T-cell (primary cell): ENCODE measurements at places on chromosomes 16 and 17. TPM values are rescaled to one million over a fixed set of nuclear protein-coding genes. Genes with fewer than 3 reads are reported as not detected.

DNA sequence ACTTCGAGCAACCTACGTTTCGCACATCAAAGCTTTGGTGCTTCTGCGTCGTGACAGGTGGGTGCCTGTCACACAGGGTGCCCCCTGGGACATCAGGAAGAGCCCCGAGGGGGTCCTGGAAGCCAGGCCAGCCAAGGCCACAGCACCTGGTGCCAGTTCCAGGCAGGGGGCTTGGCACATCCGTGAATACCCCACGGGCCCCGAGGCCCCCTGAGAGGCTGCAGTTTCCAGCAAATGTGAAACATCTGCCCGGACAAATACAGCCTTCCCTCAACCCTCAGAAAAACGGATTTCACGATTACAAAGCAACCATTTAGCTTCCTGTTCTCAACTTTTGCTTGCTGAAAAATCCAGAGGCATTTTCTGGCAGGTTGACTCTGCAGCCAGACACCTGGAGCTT, 109.3 kb upstream of the METRNL start:
- DNase-seq, result no peak
- peaks cover 6% of the 10 kb centered on the region for H3K4me1 ChIP-seq
- no peak overlapping the region for H3K4me3 ChIP-seq
- H3K27me3 ChIP-seq, result peaks cover 3% of the 10 kb centered on the region
- H3K27ac ChIP-seq, result no peak overlapping the region

DNA sequence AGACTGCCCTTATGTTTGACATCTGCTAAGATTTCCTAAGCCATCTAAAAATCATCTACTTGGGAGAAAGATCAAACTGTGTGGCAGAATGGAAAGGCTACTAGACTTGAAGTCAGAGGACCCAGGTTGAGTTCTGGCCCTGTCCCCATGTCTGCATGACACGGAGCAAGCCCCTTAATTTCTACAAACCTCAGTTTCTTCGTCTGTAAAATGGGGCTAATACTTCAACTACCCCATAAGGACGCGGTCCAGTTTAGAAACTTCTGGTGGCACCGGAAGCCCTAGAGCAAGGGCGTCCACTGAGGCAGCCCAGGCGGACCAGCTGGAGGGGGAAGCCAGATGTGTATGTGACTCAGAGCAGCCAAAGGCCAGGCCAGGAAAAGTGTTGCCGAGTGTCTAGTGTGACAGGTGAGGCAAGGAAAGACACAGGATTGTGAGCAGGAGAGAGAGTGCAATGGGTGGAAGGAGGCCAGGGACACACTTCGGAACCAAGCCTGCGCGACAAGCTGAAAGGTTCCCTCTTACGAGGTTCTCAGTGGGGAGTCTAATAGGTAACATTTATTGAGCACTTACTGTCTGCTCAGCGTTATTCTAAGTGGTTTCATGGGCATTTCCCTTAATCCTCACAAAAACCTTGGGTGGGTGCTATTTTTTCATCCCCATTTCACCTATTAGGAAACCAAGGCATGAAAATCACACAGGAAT, 17.8 kb upstream of the PITPNM3 start:
- no peaks in the 10 kb centered on the region for H3K27me3 ChIP-seq
- no peak overlapping the region for H3K27ac ChIP-seq
- DNase-seq, result no peak
- H3K4me1 ChIP-seq, result peaks cover 14% of the 10 kb centered on the region
- H3K4me3 ChIP-seq, result no peak overlapping the region

Gene ZNF423
- total RNA-seq, result not detected

Gene KCNJ18
- not detected for total RNA-seq
